ENCODE measurements at places on chromosomes 6 and 20. TPM values are rescaled to one million over a fixed set of nuclear protein-coding genes. Genes with fewer than 3 reads are reported as not detected.

Gene PAK5
- 0.07 TPM for total RNA-seq

DNA sequence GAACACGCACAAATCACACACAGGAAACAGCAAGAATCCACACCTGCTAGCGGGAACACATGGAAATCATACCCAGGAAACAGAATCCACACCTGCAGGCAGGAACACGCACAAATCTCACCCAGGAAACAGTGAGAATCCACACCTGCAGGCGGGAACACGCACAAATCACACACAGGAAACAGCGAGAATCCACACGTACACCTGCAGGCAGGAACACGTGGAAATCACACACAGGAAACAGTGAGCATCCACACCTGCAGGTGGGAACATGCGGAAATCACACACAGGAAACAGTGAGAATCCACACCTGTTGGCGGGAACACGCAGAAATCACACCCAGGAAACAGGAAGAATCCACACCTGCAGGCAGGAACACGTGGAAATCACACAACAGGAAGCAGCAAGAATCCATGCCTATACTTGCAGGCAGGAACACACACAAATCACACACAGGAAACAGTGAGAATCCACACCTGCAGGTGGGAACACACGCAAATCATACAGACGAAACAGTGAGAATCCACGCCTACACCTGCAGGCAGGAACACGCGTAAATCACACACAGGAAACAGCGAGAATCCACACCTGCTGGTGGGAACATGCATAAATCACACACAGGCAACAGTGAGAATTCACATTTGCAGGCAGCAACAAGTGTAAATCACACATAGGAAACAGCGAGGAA lies 108.6 kb downstream of the DLL1 start:
- H3K36me3 ChIP-seq, result peaks cover 7% of the 10 kb centered on the region
- DNase-seq, result no peak
- H3K4me1 ChIP-seq, result no peaks in the 10 kb centered on the region

Gene HLA-DPB1
- 18.3 TPM for total RNA-seq

Gene ATAT1
- 23.0 TPM for total RNA-seq

DNA sequence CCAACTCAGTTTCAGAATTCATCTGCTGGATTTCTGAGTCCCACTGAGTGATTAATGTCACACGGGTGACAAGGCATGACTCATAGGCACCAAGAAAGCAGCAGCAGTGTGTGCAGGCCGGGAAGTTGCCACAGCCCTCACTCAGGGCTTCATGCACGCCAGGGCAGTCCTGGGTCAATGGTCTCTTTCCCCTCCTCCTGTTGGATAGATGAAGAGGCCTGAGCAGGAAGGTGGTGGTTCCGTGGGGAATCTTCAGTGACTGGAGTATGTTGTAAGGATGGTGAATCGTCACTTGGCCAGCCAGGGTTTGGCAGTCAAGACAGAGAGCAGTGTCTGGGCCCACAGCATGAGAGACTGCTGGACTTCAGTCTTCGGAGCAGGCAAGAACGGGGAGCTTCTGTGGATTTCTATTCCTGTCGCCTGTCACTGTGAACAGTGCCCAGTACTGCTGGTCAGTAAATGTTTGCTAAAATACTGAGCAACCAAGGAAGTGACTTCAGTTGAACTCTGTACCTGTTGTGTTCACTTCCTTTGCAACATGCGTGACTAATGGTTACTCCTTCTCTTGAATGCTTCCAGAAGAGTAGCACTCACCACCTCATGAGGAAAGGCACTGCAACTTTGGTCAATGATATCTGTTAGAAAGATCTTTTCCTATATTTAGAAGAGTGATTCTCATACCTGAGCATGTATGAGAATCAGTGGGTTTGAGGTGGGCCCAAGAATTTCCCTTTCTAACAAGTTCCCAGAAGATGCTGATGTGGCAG lies 62.0 kb upstream of the CD93 start:
- no peaks in the 10 kb centered on the region for H3K27me3 ChIP-seq
- H3K4me1 ChIP-seq, result peaks cover 13% of the 10 kb centered on the region
- DNase-seq, result peak; percentile 18

Data from Calu3 (cell line).